Lower leg skin (tissue), 4 donors: ENCODE measurements at places on chromosomes 5 and 9.

GRCh38 chr9:121707477-121708424, 56.3 kb downstream of the DAB2IP start:
- no peak for DNase-seq

GRCh38 chr5:3429962-3430361, 165.7 kb upstream of the IRX1 start:
- DNase-seq: no peak

- no peak for DNase-seq
Observed at GRCh38 chr9:87567571-87567970, 69.9 kb downstream of the DAPK1 start.

GRCh38 chr9:128406848-128407391, 13.7 kb upstream of the CERCAM start:
- no peak for DNase-seq

DNA sequence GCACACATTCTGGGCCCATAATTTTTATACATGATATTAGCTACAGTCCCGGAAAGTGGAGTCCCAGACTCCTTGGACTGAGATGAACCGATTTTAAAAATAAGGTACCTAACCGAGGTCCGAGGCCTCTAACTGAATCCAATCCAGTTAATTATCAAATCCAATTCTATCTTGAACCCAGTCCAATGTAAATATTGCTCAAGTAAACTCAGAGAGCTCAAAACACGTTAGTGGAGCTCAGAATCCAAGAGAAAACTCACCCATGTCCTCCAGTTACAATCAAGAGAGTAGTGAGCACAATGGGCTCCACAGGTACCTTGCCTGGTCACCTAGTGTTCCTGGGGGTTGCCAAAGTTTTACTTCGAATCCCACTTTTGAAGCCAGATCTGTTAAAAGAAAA, 37.9 kb upstream of the DIRAS2 start:
- DNase-seq: no peak

DNA sequence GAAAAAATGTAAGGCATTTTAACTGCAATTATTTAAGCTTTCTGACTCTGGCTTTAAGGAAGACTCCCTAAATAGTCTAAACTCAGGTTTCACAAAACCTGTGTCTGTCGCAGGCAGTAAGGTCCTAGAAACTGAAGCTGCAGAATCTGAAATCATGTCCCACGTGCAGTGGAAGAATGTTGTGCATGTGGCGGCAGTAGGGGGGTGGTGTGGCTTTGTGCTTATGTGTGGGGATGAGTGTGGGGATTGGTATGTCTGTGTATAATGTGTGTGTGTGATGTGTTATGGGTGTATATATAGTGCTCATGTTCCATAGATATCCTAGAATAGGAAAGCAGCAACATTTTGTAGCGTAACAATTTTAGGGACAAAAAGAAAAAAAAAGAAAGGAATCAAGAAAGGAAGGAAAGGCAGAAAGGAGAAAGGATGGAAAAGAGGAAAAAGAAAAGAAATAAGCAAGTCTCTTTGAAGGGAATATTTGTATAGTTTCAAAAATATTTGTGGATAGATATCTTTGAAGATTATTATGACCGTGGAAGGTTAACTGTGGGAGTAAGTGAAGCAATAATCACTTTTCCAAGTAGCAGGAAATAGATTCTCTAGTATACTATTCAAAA, 6.6 kb downstream of the ANKDD1B start:
- no peak for DNase-seq
